ENCODE measurements at places on chromosomes 1 and 21.

DNA sequence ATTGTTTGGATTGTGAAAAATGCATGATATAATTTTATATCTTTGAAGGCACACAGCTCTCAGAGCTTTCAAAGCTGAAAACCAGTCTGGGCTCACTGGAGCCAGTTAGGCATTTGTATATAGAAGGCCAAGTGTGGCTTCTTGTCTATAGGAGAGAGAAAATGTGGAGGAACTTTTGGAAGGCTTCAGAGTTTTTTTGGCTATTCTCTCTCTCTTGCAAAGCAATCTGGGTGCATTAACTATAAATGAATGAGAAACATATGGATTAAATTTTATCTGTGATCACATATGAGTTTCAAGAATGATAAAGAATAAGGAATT is 216.7 kb upstream of the HOOK1 start:
- DNase-seq = no peak

- no peak for DNase-seq
These were observed 518.5 kb downstream of the PLPP3 start for GRCh38 chr1:56060906-56061305.

DNA sequence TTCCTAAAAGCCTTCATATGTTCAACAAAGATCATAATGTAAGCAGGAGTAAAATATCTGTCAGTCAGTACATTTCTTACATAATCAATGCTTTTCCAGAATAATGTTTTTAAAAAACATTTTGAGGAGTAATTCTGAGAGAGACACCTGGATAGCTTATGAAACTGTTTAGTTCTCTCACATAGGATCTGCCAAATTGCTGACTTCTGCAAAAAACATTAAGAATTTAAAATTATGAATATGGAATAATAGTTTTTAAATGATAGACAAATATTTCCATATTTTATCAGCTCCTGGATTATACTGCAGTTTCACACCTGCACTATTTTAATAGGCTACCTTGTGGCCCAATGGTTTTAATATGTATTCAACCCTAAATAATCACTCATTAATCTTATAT is 142.7 kb upstream of the RUNX1 start:
- DNase-seq = no peak

DNA sequence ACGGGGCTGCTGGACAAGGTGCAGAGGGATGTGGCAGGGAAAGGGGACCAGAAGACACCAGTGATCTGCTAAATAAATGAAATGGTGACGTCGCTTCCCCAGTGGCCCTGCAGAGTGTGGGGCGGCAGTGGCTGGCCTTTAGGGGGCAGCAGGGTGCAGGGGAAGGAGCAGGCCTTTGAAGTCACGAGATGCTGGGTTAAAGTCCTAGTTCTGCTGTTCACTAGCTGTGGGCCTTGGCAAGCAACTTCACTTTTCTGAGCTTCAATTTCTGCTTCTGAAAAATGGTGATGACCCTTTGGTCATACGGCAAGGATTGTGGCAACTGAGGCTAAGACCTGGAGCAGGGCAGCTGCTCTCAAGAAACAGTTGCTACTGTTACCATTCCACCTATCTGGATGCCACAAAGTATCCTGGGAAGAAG is 9.2 kb upstream of the GALE start:
- DNase-seq = peak; percentile 86

DNA sequence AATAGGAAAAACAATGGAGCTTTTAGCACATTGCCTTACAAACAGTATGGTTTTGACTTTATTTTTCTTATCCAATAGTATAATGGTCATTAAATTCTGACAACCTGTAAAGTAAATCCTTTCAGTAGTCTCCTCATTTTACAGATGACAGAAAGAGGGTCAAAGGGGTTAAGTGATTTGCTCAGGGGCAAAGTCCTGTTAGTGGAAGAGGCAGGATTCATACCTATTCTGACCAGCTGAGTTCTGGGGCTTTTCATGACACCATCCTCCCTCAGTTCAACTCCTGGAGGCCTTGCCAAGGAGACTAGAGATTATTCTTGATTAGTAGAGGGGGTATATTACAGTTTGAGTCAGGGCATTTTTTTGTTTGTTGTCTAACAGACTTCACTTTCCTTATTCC is 278.7 kb upstream of the DUSP10 start:
- no peak for DNase-seq

- no peak for DNase-seq
These were observed 33.4 kb downstream of the SLC19A1 start for GRCh38 chr21:45508607-45509565.

GRCh38 chr1:156675210-156676113 is 1.7 kb downstream of the NES start:
- no peak for DNase-seq

GRCh38 chr1:207280706-207281105 is 40.8 kb upstream of the CD55 start:
- DNase-seq = no peak

DNA sequence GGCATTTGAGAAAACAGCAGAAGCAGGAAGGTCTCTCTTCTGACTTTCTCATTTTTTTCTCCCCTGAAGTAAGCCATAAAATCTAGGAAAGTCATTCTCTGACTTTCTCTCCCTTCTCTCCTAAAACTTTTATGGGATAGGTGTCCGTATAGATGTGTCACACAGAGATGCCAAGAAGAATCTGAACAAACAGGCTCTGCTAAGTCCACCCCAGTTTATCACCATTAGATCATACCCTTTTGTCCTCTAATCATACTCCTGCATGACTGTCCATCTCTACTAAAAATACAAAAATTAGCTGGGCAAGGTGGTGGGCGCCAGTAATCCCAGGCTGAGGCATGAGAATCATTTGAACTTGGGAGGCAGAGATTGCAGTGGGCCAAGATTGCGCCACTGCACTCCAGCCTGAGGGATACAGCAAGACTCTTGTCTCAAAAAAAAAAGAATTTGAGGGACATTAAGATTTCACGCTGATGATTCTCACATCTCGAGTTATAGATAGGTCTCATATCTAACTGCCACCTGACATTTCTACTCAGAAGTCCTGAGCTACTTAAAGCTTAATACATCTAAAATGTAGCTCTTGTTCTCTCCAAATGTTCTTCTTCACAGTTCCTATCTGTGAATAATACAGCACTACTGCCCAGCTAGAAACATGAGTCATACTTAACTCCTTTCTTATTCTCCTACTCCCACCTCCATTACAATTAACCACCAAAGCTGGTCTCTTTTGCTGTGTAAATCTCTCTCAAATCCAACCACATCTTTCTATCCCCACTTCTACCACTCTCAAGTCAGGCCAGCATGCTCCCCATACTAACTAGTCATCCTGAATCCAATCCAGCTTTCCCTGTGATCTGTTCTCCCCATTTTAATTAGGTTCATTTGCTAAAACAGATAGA is 47.7 kb downstream of the ZNF644 start:
- no peak for DNase-seq

DNA sequence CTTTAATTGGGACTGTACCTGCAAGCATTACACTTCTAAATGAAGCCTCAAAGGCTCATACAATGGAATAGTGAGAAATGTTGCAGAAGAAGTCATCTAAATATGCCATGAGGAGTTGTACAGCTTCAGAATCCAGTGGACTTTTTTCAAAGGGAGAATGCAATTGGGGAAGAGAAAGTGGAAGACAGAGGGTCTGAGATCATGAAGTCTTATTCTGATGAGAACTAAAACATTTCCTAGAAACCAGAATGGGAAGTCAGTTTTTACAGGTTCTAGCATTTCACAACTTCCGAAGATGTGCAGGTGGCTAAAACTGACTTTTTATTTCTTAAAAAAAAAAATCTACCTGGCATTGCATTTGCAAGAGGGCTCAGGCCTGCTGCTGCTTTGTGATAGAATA is 424.4 kb upstream of the RUNX1 start:
- DNase-seq = peak; percentile 18

DNA sequence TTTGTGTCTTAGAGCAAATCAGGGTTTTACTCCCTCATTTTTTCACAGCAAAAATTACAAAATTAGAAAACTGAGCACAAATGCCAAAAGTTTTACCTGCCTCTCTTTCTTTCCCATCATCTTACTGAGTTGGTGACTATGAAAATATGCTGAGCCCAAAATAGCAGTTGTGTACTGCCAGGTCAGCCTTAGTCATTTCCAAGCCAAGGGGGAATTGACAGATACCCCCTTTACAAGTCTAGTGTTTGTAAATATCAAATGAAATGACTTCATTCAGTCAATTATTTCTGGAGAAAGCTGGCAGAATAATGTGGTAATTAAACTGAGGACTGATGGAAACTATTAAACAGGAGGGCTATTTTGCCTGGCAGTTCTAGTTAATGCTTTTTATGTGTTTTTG is 11.4 kb upstream of the GORAB start:
- no peak for DNase-seq

GRCh38 chr1:109255678-109256077 is 6.3 kb downstream of the CELSR2 start:
- no peak for DNase-seq

GRCh38 chr1:77281491-77282186 is at the start of gene AK5:
TSS of gene AK5 (plus strand) at chr1:77282019. CDS start at chr1:77282314, 295 bp downstream.
- DNase-seq = peak; percentile 18

DNA sequence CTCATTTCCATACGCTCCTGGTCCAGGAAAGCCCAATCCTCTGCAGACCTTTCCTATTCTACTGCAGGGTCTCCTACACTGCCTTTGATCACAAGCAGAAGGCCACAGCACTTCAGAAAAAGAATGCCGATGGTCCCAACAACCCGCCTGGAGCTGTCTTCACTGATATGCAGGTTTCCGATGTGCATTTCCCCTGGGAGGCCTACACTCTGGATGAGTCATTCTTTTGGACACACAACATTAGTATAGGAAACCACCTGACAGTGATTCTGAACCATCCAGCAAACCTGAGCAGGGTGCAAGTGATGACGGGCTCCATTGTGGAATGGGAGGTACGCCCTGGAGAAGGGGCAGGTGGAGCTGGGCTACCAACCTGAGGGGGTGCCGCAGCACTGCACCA is 15.0 kb downstream of the PCAT6 start:
- no peak for DNase-seq

GRCh38 chr21:15820852-15821379 is 91.1 kb downstream of the USP25 start:
- DNase-seq = no peak
